ENCODE measurements at places on chromosomes 1 and 21.

DNA sequence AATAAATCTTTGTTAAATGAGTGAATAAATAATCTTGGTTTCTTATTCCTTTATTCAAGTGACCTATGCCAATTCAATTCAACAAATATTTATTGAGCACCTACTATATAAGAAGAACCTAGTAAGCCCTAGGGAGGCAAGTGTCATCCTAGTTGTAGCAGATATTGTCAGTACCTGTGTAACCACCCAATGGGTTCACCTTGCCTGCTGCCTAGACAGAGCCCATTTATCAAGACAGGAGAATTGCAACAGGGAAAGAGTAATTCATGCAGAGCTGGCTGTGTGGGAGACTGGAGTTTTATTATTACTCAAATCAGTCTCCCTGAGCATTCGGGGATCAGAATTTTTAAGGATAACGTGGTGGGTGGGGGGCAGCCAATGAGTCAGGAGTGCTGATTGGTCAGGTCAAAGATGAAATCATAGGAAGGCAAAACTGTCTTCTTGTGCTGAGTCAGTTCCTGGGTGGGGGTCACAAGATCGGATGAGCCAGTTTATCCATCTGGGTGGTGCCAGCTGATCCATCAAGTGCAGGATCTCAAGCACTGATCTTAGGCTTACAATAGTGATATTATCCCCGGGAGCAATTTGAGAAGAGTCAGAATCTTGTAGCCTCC lies 53.8 kb upstream of the KCNA3 start:
- DNase-seq: peak; percentile 2

DNA sequence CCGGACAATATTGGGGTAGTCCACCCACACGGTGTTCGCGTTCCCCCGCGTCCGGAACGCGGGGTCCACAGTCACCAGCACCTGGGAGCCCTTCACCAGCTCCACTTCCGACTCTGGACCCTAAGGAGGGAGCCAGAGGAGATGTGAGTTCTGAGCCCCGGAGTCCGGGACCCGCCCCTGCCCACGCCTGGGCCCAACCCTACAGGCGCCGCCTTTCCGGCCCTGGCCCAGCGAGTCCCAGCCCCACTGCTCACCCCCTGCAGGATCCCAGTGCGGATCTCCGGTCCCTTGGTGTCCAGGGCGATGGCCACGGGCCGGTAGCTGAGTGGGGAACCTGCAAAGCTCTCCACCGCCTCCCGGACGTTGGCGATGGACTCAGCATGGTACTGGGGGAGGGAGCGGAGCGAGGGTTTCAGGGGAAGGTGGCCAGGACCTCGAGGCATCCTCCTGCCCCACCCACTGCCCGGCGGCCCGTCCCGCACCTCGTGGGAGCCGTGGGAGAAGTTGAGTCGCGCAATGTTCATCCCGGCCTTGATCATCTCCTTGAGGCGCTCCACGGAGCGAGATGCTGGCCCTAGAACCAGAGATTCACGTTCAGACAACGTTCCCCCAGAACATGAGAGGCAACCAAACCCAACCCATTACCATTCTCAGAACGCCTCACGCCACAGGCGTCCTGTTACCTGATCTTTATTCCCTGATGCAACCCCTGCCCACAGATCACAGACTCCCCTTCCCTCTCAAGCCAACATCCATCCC lies 5.9 kb downstream of the PKLR start:
- DNase-seq: no peak

- no peak for DNase-seq
Observed at GRCh38 chr21:44987301-44987885, 47.6 kb downstream of the SLX9 start.

GRCh38 chr1:82090104-82090503 lies 289.4 kb downstream of the ADGRL2 start:
- no peak for DNase-seq

Measured in NCI-H524 treated with DMSO at 0.1 percent for 48 hours (cell line).